ENCODE measurements at places on chromosomes 12 and 14.
A peak's percentile ranks its signal among the peaks of the same experiment; 100 is the strongest.

- no peak for DNase-seq
Measured at GRCh38 chr12:55965941-55966407, at the start of gene PMEL. Gene PMEL (minus strand): TSS chr12:55966042. CDS start chr12:55966011, 31 bp downstream.

- no peak for DNase-seq
Measured at GRCh38 chr14:71372411-71372838, 465.2 kb downstream of the PCNX1 start.

- no peak for DNase-seq
Measured at GRCh38 chr12:77946541-77947061, 115.9 kb downstream of the NAV3 start.

- DNase-seq: no peak
Measured at GRCh38 chr14:23386999-23387398, 10.2 kb downstream of the CMTM5 start.

DNA sequence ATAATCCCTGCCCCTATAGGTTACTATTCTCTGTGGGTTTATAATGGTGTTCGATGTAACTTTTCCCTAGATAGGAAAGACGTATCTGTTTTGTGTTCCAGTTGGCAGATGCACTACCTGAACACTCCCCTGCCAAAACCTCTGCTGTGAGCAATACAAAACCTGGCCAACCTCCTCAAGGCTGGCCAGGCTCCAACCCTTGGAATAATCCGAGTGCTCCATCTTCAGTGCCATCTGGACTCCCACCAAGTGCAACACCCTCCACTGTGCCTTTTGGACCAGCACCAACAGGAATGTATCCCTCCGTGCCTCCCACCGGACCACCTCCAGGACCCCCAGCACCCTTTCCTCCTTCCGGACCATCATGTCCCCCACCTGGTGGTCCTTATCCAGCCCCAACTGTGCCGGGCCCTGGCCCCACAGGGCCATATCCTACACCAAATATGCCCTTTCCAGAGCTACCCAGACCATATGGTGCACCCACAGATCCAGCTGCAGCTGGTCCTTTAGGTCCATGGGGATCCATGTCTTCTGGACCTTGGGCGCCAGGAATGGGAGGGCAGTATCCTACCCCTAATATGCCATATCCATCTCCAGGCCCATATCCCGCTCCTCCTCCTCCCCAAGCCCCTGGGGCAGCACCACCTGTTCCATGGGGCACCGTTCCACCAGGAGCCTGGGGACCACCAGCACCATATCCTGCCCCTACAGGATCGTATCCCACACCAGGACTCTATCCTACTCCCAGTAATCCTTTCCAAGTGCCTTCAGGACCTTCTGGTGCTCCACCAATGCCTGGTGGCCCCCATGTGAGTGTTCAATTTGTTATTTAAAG lies 11.3 kb downstream of the MAPK1IP1L start:
- DNase-seq: peak; percentile 66

DNA sequence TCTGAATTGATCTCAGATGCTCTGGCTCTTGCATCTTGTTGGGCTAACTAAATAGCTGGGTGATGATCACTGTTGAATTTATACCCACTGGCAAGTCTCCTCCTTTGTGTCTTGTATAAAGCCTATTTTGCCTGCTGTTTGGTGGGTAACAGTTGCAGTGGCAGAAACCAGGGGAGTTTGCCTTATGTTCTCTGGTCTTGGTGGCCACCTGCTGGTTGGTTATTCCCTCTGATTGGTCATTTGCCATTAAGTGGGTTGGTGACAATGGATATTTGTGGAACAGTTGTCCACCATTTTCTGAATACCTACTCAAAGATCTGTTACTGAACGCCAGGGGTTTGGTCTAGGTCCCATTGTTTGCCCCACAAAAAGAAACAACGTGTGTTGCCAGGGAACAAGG lies 52.1 kb downstream of the AVPR1A start:
- DNase-seq: no peak

- no peak for DNase-seq
Measured at GRCh38 chr12:1493781-1494565, 100.4 kb downstream of the FBXL14 start.

DNA sequence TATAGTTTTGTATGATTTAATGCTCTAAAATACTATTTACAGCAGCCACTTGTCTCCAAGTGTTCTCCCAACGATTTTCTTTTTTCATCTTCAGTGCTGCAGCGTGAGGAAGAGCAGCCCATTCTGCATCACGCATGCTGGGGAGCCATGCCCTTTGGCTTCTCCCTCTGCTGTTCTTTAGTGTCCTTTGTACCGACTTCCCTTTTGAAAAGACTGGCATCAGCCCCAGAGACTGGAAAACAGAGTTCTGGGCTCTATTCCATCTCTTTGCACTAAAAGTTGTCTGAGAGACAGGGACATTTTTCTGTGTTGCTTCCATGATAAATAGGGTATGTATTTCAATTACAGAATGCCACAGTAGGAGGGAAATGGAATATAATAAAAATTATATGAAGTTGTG lies 105.1 kb downstream of the RERG start:
- DNase-seq: no peak

GRCh38 chr12:20282401-20282800 lies 85.9 kb upstream of the PDE3A start:
- no peak for DNase-seq

DNA sequence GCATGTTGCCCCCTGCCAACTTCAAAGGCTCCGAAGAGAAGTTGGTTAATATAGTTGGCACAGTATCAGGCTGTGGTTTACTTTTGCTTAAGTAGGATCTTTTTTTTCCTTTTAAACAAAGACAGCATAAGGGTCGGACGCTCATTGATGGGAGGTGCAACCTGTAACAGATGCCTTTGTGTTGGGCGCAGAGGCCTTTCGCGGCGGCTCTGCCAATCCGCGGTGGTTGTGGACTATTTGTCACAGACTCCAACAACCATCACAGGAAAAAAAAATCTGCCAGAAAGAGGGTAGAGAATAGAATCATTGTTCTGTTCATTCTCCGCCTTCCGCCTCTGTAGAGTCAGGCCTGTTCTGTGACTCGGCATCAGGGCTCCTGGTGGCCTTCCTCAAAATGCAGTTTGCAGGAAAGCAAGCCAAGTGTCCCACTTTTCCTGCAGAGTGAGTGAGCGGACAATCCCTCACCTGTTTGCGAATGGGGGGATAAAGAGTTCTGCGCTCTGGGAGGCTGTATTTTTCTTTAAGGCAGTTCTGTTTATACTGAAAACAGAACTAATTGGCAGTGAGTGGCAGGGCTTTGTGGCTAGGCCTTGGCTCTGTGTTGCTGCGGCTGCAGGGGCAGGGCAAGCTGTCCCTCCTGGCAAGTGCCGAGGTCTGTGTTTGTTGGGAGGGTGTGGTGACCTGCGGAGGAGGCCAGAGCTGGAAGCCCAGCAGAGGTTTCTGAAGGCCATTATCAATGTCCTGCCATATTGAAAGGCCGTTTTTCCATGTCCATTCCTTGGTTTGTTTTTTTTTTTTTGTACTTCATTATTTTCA lies 83.0 kb upstream of the PIWIL1 start:
- DNase-seq: no peak

GRCh38 chr14:60722107-60722356 lies 2.1 kb downstream of the SIX4 start:
- no peak for DNase-seq

GRCh38 chr12:101604132-101604531 lies 9.4 kb downstream of the MYBPC1 start:
- DNase-seq: no peak

DNA sequence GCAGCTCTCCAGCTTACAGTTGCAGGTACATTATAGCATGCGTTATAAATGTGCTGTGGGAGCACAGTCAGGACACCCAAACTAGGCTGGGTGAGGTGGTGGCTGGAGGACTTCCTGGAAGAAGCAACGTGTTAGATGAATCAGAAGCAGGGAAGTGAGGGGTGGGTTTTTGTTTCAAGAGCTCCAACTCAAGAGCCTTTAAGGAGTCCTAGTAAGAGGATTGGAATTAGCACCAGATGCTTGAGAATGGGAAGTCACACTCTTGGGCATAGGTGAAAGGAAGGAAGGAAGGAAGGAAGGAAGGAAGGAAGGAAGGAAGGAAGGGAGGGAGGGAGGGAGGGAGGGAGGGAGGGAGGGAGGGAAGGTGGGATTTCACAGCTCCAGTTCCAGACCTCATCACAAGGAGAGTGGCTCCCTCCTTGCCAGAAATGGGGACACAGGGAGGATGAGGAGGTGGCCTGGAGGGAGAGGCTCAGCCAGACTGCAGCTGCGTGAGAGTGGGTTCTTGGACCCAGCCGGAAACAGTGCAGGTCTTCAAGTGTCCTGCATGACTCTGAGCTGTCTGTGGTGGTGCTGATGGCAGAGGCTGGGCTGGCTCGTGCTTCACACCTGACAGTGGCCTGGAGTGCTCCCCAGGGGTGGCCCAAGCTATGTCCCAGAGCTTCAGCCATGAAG lies 115.7 kb upstream of the GSC start:
- DNase-seq: no peak

DNA sequence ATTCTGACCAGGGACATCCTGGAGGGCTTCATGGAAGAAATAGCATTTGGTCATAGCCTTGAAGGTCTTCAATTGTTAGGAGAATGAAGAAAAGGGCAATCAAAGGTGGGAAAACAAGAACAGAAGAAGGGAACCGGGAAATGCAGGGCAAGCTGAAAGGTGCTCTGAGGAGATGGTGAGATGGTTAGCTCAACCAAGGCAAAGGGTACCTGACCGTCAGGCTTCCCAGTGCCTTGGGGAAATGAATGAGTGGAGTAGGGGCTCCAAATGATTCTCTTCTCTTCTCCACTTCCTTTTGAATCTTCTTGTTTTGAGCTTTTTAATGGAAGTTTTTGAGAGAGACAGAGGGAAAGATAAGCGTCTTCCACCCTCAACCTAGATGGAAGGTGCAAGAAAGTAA lies 155.6 kb upstream of the PWP1 start:
- DNase-seq: no peak

GRCh38 chr12:112885236-112885635 lies 21.5 kb upstream of the OAS1 start:
- DNase-seq: no peak

- DNase-seq: no peak
Measured at GRCh38 chr12:3841783-3842182, 31.4 kb downstream of the PARP11 start.

Data from Right ventricle myocardium superior (tissue), 1 donor.